ENCODE measurements at places on chromosomes 16 and 17. TPM values are rescaled to one million over a fixed set of nuclear protein-coding genes. Genes with fewer than 3 reads are reported as not detected.

HCRT gene
- total RNA-seq: not detected

EIF3C gene
- total RNA-seq: 259 TPM

PALB2 gene
- 8.2 TPM for total RNA-seq

PYY gene
- not detected for total RNA-seq

DNA sequence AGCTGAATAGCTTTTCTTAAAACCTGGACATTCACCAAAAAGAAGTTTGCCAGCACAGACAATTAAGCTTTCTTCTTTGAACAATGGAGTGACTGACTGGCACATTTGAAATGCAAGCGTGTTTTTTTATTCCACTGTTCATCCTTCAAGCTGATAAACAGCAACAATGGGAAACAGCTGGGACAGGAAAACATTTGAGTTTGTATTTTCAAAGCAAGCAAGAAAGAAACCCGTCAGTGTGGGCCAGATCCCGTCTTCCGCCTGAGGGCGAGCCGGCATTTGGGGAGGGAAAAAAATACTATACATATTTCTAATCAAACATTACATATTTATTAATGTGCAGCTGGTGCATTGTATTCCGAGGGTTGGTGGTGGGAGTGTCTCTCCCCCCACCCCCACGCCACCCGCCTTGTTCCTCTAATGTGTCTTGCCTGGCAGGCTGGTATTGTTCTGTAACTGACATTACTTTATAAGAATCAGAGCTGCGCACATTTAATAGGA is 94.3 kb downstream of the CYLD start:
- no peak for DNase-seq

DNA sequence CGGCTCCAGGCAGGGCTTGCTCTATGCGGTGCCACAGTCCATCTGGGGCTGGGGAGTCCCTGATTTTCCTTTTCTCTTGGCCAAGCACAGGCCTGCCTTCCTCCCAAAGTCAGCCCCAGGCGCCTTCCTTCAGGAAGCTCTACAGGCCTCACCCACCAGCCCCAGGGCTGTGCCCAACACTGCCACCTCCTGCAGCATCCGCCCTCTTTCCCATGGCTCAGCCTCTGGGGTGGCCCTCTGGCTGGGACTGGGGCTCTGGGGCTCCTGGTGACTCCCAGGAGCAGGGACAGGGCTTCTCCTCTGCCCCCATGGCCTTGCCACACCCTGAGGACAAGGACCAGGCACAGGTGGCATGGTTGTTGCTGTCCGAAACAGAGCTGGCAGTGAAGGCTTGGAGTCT is 817 bp downstream of the ITGB4 start:
- no peak for DNase-seq

DNA sequence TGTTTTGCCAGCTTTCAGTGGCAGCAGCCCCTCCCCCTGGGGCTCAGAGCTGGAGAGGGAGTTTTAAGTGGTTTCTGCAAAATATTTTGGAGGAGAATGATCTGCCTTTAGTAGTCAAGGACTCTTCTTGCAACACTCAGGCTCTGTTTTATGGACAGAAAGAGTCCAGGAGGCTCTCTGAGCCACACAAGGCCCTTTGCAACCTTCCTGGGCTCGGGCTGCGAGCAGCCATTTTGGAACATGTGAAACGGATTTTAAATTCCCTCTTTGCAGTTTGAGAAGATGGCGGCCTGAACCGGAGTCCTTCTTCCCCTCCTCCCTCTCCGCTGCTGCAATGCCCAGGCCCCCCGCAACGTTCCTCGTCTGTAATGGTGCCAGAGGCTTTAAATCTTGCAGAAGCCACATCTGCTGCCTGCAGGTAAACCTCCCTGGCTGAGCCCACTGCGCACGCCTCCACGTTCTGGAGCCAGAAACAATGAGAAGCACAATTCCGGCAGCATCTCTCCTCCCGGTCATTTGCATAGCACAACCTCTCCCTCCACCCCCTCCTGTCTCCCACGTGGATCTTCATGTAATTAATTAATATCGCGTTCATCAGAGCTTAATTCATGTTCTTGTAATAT is 386.1 kb downstream of the SEC14L1 start:
- no peak for DNase-seq

- DNase-seq: no peak
These were observed 13.7 kb downstream of the WNT9B start for GRCh38 chr17:46865100-46865499.

- no peak for DNase-seq
These were observed 44.7 kb upstream of the MEAK7 start for GRCh38 chr16:84548971-84549844.

- DNase-seq: no peak
These were observed 23.2 kb downstream of the KANSL1 start for GRCh38 chr17:46169913-46170638.

GRCh38 chr16:47139561-47140185 is 4.1 kb downstream of the NETO2 start:
- no peak for DNase-seq

GRCh38 chr16:67184453-67184994 is 761 bp upstream of the MATCAP1 start:
- peak; percentile 23 for DNase-seq

- no peak for DNase-seq
These were observed 348.6 kb upstream of the ZFHX3 start for GRCh38 chr16:73396556-73396955.

DNA sequence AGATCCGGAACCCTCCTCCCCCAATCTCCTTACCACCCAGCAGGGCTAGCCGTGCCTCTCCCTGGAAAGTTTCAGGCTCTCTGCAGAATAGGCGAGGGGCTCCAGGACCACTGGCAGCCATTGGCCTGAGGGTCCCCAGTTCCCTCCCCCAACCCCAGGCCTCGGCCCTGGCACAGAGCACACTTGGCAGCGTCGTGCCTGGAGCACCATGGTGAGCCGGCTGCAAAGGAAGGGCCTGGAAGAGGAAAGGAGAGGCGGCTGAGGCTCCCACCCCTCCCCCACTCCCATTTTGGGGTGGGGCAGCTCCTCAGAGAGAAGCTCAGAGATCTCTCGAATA is 369 bp upstream of the BTBD17 start:
- no peak for DNase-seq

DNA sequence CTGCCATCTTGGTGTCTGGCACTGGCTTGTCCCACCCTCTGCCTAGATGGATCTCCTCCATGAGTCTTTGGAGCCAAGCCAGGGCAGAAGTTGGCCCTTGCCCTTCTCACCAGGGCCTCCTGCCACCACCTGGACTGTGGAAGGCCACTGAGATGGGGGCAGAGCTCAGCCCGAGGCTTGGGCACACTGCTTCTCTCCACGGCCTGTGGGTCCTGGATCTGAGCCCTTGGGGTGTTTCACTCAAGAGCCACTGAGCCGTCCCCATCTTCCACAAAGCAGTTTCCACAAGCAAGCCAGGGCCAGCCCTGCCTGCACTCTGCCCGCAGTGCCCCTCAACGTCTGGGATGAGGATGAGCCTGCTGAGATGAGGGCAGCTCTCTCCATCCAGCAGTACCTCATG is 16.7 kb upstream of the CD300A start:
- no peak for DNase-seq

- DNase-seq: no peak
These were observed 63.1 kb downstream of the BANP start for GRCh38 chr16:88014252-88014781.

DNA sequence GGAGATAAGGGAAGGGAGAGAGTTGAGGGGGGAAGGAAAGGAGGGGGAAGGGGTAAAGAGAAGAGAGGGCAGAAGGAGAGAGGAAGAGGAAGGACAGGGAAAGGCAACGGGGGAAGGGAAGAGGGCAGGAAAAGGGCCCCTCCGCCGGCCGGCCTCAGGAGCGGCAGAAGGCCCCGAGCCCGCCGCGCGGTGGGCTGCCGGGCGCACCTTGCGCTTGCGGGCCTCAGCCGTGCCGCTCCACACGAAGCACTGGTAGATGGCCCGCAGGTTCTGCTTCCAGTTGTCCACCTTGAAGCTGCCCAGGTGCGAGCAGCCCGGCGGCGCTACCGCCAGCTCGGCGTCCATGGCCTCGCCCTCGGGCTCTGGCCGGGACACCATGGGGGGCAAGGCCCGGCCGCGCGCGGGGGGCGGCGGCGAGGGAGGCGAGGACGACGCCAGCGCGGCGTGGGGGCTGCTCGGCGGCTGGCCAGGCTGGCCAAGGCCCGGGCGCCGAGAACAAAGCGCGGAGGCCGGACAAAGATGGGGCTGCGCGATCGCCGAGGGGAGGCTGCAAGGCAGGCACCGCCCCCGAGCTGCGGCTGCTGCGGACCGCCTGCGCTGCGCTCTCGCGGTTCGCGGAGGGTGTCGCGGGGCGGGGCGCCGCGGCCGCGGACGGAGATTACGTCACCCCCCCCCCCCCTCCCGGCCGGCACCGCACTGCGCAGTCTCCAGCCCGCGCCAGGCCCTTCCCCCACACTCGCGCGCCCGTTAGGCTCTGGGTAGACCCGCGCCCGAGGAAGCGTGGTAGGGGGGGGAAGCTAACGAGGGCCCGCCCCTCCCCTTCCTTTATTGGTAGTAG is at the start of gene USP22:
USP22 (minus strand) TSS at position 554 of the 838 bp plus-strand sequence; CDS start at position 378, 176 bp downstream.
- DNase-seq: no peak

DNA sequence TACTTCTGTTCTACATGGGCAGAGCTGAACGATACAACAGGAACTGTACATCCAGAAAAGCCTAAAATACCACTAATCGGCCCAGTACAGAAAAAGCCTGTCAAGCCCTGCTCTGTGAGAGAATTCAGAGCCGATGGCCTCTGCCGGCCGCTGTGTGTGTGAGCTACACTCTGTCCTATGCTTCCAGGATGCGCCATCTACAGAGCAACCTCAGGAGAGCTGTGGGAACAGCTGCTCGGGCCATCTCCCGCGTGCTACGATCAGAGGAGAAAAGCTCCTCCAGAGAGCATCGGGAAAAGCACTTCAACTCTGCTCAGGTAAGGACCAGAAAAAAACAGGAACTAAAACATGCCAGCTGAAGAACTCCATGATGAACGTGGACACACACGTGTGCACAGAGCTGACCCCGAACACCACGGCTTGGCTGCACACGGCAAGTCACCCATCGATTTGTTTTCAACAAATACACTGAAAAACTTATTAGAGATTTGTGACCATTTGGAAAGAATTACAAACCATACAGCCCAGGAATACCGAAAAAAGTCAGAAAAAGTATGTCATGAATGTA is 115.9 kb downstream of the ANKRD11 start:
- DNase-seq: no peak

DNA sequence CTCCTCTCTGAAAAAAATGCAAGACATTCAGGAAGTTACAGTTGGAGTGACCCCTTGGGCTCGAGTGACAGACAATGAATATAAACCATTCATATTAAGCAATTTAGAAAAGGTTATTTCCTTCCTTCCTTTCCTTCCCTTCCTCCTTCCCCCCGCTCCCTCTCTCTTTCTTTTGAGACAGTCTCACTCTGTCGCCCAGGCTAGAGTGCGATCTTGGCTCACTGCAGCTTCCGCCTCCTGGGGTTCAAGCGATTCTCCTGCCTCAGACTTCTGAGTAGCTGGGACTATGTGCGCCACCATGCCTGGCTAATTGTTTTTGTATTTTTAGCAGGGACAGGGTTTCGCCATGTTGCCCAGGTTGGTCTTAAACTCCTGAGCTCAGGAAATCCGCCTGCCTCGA is 13.2 kb downstream of the PSMD12 start:
- DNase-seq: no peak

GRCh38 chr17:29933379-29933778 is 3.4 kb upstream of the SSH2 start:
- DNase-seq: no peak

GRCh38 chr17:19010729-19011505 is 6.4 kb upstream of the FAM83G start:
- DNase-seq: no peak

DNA sequence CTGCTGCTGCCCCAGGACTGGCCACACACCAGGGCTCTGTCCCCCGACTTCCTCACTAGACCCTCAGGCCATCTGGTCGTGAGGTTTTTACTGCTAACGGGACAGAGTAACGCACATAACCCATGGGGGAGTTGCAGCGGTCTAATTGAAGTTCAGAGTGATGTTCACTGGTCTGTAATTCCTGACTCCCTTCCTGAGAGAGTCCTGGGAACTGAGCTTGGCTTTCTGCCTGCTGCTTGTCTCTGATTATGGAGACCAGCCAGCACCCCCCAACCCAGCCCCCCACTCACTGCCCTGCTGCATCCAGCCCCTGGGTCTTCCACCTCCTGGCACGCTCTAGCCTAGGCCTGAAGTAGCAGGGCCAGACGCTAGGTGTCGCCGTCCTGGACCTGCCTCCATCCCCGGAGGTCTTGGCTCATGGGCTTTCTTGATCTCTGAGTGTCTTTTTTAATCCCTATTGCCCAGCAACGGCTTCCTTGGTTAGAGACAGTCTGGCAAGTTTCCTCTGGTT is 192.9 kb downstream of the CCDC182 start:
- DNase-seq: no peak

DNA sequence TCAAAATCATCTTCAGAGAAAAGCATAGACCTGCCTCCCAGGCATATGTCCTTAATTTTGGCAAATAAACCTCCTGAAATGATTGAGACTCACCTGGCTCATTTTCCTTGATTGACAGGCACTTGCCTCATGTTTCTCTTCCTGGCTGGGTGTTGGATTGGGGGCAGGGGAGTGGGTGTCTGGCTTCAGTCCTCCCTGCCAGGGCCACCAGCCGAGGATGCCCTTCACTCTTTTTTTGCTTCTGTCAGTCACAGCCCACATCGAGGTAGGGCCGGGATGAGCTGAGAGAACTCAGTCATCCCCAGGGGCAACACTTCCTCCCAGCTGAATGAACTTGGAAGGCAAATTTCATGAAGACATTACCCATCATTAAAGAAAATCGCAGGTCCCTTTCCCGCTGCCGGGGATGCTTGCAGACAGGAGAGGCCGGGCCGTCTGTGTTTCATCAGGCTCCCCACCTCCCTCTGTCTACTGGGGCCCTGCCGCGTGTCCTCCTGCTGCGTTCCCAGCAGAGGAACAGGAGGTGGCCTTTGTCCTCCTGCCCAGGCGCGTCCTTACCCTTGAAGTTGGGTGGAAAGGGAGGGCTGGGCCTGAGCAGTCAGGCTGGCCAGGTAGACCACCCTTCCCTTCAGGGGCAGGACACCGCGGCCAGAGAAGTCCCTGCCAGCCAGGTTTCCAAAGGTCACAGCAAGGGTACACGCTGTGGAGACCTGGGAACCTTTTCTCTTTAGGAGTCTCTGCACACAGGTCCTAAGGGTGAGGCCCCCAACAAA is 11.2 kb upstream of the DNAH17 start:
- DNase-seq: no peak
